Stimulated activated CD8-positive, alpha-beta memory T cell treated with anti-CD3 and anti-CD28 coated beads, Interleukin-15, amount 100 ng/mL, for 4 hours (primary cell): ENCODE measurements at places on chromosomes 3 and 15.

GRCh38 chr15:42084465-42085235 is 9.7 kb downstream of the PLA2G4D start:
- no peak for DNase-seq

DNA sequence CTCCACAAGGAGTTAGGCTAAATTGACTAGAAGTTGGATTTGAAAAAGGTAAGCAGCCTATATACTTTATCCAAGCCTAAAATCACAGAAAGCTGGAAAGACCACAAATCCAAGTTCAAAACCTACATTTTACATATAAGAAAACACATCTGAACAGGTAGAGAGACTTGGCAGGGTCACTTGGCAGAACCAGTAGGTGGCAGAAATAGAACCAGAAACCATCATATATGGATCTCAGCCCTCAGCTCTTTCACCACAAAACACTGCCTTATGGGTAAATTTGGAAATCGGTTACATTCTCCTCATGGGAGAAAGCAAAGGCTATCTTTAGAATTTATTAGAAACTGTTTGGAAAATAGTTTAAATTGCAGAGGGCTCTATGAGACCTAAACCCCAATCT is 44.2 kb downstream of the MKRN2 start:
- no peak for DNase-seq

DNA sequence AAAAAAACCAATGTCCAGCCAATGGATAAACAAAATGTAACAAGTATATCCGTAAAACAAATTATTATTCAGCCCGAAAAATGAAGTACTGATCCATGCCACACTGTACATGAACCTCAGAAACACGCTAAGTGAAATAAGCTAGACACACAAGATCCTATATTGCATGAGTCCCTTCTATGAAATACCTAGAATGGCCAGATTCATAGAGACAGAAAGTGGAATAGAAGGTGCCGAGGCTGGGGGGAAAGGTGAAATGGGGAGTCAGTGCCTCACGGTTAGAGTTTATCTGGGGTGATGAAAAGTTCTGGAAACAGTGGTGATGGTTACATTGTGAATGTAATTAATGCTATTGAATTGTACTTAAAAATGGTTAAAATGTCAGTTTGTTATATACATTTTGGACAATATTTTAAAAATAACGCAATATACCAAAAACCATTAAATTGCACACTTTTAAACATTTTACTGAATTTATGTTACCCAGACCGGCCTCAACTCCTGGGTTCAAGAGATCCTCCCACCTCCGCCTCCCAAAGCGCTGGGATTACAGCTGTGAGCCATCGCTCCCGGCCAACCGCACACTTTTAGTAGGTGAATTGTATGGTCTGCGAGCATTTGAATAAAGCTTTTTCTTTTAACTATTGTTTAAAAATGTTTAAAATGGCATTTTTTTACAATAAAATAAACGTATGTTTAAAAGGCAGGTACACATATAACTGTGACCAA is 2.1 kb downstream of the RNF168 start:
- no peak for DNase-seq

DNA sequence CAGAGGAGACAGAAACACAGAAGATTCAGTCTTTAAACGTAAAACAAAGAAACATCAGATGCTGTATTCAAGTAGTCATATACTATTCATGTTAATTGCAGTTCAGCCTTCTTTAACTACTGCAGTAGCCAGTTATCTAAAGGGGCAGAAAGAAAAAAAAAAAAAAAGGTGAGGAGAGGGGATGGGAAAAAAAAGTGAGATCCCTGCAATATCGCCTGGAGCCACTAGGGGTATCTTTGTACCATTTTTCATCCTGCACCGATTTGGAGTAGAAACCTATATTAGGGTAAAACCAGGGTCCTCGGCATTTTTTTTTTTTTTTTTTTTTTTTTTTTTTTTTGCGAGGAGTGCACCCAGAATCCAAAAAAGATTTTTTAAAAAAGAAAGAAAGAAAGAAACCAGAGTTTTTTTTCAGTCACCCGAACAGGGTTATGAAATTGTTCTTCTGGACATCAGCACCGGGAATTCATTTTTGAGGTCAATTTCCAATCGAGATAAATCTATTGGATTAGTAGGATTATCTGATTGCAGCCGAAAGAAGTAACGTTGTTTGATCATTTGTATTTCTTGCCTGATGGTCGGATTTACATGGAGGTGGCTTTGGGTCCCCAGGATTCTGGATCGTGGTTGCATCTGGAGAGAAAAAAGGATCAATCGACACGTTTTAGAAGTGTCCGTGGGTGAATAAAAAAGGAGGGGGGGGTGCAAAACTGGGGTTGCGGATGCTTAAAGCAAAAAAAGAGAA is 186.7 kb downstream of the NLGN1 start:
- no peak for DNase-seq

GRCh38 chr3:128374746-128375445 is 91.8 kb downstream of the DNAJB8 start:
- DNase-seq: no peak

GRCh38 chr15:59521443-59521842 is 83.5 kb downstream of the FAM81A start:
- no peak for DNase-seq

DNA sequence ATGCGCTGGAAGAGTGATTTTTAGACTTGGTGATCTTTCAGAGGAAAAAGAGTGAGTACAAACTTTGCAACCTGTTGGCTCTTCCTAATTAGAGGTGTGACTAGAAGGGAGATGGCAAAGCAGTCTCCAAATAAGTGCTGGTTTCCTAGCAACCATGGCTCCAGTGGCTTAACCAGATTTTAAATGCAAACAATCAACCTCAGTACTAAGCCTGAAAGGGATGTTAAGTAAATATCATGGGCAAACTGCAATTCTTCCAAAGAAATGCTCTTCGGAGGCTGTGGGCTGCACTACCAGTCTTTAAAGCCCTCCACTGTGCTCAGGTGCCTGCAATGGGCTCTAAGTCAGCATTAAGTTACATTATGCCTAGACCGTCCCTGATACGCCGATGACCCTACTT is 678.1 kb upstream of the CCDC54 start:
- DNase-seq: no peak

DNA sequence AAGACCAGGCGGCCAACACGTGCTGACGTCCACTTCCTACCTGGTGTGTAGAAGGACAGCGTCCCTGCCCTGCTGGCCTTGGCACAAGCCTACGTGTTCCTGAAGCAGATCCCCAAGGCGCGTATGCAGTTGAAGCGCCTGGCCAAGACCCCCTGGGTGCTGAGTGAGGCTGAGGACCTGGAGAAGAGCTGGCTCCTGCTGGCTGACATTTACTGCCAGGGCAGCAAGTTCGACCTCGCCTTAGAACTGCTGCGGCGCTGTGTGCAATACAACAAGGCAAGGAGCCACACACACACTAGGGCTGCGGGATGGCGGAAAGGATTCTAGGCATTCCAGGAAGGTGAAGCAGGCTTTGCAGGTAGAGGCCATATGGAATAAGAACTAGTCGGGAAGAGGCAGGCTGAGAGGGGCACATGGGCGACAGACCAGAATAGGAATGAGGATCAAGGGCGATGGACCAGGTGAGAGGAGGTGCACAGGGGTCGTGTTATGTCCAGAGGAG is 15.9 kb downstream of the CSRNP1 start:
- DNase-seq: no peak

DNA sequence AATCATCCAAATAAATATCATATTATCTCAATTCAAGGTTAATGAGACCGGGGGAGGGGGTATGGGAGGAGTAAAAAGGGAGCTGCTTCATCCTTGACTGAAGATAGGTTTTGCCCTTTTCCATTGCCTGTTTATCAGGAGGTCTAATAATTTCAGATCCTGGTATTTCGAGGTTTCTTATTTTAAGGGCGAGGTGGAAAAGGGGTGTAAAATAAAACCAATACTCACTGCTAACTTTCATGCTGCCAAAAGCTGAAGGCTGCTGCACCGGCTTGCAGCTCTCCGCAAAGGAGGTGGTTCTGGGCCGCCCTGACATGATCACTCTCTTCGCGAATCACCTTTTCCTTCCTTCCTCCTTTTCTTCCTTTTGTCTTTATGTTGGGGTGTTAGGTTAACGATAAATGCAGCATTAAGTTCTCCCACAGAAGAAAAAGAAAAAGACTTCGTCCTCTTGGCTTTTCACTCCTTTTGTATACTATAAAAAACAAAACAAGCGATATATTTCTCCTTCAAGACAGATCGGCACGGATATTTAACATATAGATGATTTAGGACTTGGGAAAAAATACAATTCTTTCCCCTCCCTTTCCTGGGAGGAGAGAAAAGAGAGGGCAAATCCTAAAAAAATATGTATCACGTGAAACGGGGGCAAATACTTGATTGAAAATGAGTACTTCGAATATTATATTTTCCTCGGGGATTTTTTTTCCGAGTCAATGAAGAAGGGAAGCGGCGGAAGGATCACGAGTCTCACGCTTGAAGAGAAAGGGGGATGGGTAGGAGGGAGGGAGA is 932 bp downstream of the GSK3B start:
- no peak for DNase-seq

- no peak for DNase-seq
These were observed 352.9 kb downstream of the PTPRG start for GRCh38 chr3:61914276-61914675.

DNA sequence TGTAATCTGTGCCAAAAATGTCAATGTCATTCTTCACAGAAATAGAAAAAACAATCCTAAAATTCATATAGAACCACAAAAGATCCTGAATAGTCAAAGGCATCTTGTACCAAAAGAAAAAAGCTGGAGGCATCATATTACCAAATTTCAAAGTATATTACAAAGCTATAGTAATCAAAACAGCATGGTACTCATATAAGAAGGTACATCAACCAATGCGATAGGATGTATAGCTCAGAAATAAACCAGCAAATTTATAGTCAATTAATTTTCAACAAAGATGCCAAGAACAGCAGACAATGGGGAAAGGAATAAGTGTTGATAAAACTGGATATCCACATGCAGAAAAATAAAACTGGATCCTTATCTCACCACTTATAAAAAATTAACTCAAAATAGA is 150.5 kb upstream of the PRICKLE2 start:
- no peak for DNase-seq

DNA sequence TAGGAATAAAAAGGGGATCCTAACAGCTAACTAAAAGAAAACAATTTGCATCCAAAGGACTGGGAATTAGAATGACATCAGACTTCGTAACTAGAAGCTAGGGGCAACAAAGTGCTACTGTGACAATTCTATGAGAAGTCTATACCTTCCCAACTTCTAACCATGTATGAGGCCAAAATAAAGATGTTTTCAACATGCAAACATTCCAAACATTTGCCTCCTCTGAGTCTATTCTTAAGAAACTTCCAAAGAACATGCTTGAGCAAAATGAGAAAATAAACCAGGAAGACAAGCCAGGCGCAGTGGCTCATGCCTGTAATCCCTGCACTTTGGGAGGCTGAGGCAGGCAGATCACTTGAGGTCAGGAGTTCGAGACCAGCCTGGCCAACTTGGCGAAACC is 13.1 kb upstream of the RNF7 start:
- DNase-seq: no peak

DNA sequence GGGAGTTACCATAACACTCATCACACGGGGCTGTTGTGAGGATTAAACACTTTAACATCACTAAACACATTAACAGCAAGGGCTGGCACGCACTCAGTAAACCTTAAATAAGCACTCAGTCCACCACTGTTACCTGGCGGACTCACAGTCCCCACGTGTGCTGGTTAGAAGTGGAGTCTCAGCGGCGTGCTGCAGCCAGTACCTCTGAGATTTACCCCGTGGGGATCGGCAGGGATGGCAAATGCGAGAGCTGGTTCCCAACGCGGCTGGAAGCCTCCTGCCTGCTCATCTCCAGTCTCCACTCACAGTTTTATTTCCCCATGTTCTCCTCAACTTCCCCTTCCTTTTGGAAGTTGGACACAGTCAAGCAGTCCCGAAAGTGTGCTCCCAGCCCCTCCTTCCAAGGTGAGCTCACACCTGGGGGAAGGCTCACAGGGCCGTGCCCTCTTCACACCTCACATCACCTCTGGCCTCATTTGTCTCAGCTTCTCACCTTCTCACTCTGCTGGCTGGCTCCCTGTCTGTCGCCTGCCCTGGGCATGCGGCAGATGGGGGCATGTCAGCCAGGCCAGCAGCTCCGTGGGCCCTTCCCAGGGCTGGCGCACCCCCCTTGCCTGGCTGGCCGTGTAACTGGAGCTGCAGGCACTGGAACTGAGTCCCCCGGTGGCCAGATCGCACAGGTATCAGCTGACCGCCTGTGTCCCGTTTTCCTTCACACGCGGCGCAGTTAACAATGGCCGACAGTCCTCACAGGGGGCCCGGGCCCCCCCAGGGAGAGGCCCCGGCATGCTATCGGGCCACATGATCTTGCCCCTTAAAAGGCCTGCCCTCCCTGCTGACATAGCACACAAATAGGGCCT is 87.1 kb downstream of the WNT7A start:
- no peak for DNase-seq

GRCh38 chr3:104101736-104102135 is 1265.0 kb upstream of the ALCAM start:
- no peak for DNase-seq
